ENCODE measurements at places on chromosomes 6 and 20. TPM values are rescaled to one million over a fixed set of nuclear protein-coding genes. Genes with fewer than 3 reads are reported as not detected.
A peak's percentile ranks its signal among the peaks of the same experiment; 100 is the strongest.

GRCh38 chr6:109059571-109060021, 35.0 kb downstream of the SESN1 start:
- H3K36me3 ChIP-seq = no peaks in the 10 kb centered on the region
- peak overlapping the region; percentile 51 for H3K27ac ChIP-seq
- H3K4me3 ChIP-seq = no peak overlapping the region
- DNase-seq = no peak

GRCh38 chr6:83844170-83844569, 9.0 kb upstream of the RIPPLY2 start:
- H3K27ac ChIP-seq = no peak overlapping the region
- H3K4me1 ChIP-seq = no peaks in the 10 kb centered on the region
- no peak for DNase-seq
- no peaks in the 10 kb centered on the region for H3K36me3 ChIP-seq
- H3K27me3 ChIP-seq = no peaks in the 10 kb centered on the region
- no peak overlapping the region for H3K4me3 ChIP-seq

- H3K4me1 ChIP-seq = no peaks in the 10 kb centered on the region
- H3K27ac ChIP-seq = no peak overlapping the region
- no peaks in the 10 kb centered on the region for H3K36me3 ChIP-seq
- no peak overlapping the region for H3K4me3 ChIP-seq
These were observed 260.3 kb upstream of the RNF24 start for GRCh38 chr20:4275581-4276088.

- H3K27me3 ChIP-seq = no peaks in the 10 kb centered on the region
- H3K4me3 ChIP-seq = no peak overlapping the region
- H3K36me3 ChIP-seq = no peaks in the 10 kb centered on the region
- H3K4me1 ChIP-seq = peaks cover 17% of the 10 kb centered on the region
These were observed 15.3 kb downstream of the GFOD1 start for GRCh38 chr6:13472099-13472498.

GRCh38 chr6:165325609-165326008, 16.2 kb upstream of the C6orf118 start:
- no peak for DNase-seq
- no peak overlapping the region for H3K27ac ChIP-seq
- no peaks in the 10 kb centered on the region for H3K36me3 ChIP-seq
- H3K27me3 ChIP-seq = no peaks in the 10 kb centered on the region
- no peaks in the 10 kb centered on the region for H3K4me1 ChIP-seq

DNA sequence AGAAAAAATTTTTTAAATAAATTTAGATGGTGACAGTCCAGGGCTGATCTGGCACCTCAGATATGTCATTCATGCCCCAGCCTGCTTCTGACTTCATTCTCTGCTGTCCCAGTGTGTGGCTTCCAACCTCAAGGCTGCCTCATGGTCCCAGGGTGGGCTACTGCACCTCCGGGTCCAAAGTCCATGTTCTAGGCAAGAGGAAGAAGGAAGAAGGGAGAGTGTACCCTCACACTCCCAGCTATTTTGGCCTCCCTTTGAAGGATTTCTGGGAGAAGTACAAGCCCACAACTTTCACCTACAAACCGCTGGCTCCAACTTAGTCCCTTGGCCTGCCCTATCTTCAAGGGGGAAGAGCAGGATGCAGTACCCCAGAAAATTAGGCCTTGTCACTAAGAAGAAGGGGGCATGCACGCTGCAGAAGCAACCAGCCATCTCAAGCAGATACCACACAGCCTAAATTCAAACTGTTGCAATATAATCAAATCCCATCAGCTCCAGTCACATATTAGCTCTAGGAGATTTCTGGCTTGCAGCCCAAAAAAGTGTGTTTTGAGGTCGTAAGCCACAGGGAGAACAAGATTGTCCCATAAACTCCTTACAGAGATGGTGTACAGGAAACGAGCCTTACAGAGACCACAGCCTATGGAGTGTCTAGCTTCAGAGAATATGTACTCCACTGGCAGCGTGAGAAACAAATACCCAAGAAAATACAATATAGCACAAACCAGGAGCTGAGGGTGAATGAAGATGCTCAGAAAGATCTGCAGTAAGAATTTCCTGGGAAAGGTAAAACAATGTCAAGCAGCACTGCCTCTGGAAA, 906 bp upstream of the BTN3A2 start:
- no peaks in the 10 kb centered on the region for H3K36me3 ChIP-seq
- H3K27me3 ChIP-seq = no peaks in the 10 kb centered on the region
- peak overlapping the region; percentile 90 for H3K27ac ChIP-seq
- DNase-seq = no peak
- peak overlapping the region; percentile 61 for H3K4me3 ChIP-seq
- H3K4me1 ChIP-seq = peaks cover 12% of the 10 kb centered on the region

GRCh38 chr6:42010185-42010891, 40.0 kb upstream of the TAF8 start:
- H3K36me3 ChIP-seq = no peaks in the 10 kb centered on the region
- no peak overlapping the region for H3K4me3 ChIP-seq
- DNase-seq = peak; percentile 45
- H3K4me1 ChIP-seq = peaks cover 44% of the 10 kb centered on the region

TNF gene
- total RNA-seq = 2.4 TPM

DNA sequence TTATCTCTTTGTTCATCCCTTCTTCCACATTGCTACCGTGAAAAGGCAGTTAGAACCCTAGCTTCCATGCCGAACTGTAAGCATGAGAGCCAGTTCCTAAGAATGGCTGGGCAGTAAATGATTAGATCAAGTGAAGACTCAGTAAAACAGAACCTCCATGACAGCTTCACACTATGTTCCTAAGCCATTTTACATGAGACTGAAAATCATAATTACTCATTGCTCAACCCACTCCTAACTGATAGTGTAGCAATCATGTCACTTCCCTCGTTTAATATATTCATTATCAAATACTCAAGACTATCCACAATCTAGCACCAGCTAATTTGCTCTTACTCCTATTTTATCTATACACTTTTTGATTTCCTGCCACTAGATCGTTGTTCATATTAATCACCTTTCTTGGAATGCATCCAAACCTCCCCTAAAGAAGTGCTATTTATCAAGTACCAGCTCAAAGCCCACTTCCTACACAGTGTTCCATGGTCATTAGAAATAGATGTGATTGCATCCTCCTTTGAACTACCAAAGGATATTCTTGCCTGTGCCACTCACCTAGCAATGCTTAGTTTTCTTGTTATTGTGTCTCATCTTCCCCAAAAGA, 6.0 kb downstream of the TMEM30A start:
- peaks cover 67% of the 10 kb centered on the region for H3K4me1 ChIP-seq
- no peak for DNase-seq
- no peaks in the 10 kb centered on the region for H3K27me3 ChIP-seq
- no peak overlapping the region for H3K27ac ChIP-seq

ARFGEF3 gene
- 27.2 TPM for total RNA-seq

SLC17A3 gene
- not detected for total RNA-seq

DNA sequence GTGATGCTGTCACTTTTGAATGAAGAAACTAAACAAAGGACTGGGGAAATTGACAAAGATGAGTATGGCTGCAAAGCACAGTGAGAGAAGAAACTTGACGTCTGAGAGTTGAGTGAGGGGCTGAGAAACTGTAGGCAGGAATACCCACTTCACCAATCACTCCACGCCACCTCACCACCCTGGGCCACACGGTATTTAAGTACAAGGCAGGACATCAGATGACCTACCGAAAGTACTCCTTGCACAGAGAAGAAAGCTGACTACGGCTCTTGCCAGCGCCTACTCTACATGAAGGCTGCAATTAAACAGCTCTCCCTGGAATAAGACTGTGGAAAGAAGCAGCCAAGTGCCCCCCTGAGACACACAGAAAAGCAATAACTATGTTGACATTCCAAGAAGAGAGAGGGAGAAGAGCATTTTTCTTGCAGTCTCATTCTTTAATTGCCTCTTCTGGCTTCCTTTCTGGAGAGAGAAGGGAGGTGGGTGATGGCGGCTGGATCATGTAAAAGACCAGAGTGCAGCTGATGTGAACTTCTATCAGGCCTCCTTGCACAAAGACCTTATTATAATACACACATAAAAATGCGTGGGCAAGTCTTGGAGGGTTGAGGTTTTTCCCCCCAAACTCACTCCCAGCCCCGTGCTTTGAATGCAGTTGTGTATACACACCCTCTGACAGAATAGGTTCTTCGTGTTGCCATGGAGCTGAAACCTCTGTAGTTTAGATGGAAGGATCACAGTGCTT, 44.6 kb downstream of the HIVEP2 start:
- H3K27ac ChIP-seq = no peak overlapping the region
- no peaks in the 10 kb centered on the region for H3K36me3 ChIP-seq
- peaks cover 10% of the 10 kb centered on the region for H3K4me1 ChIP-seq
- no peak for DNase-seq

GRCh38 chr6:10412461-10413261, 2.2 kb downstream of the TFAP2A start:
- H3K4me3 ChIP-seq = peak overlapping the region; percentile 72
- H3K27ac ChIP-seq = peak overlapping the region; percentile 36
- DNase-seq = peak; percentile 77
- H3K36me3 ChIP-seq = no peaks in the 10 kb centered on the region

DNA sequence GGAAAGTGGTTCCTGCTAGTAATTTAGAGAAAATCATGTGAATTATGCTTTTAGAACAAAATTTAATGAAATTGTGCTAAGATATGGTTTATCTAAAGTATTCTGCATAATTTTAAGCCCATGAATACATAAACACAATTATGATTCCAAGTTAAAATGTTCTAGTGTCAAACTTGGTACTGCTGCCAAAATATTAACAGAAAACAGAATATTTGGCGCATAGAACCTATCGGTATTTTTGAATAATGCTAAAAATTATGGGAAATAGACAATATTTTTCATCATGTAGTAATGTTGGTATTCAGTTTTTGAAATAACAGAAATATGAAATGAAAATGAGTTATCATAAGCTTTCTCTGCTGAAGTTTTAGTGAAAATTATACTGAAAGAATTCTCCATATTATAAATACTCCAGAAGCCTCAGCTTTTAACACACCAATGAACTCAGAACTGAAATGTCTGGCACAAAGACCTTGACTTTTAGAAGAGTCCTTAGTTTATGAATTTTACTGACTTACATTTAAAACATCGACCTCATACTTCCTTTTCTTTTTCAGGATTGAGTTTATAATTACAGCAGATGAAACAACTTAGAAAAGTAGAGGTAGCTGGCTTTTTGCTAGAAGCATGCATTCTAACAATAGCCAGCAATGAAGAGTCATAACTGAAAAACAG, 1192.3 kb upstream of the GJE1 start:
- no peak for DNase-seq
- no peaks in the 10 kb centered on the region for H3K27me3 ChIP-seq
- H3K4me3 ChIP-seq = no peak overlapping the region
- no peaks in the 10 kb centered on the region for H3K36me3 ChIP-seq

DNA sequence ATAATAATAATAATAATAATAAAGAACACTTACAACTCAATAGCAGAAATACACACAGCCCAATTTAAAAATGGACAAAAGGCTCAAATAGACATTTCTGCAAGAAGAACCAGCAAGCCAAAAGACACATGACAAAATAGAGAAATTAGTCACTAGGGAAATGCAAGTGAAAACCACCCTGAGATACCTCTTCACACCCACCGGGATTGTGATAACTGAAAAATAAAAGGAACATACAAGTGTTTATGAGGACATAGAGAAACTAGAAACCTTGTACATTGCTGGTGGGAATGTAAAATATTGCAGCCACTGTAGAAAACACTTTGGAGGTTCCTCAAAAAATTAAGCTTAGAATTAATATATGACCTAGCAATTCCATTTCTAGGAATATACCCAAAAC, 59.2 kb downstream of the ZDHHC14 start:
- DNase-seq = no peak
- H3K27me3 ChIP-seq = no peaks in the 10 kb centered on the region
- H3K36me3 ChIP-seq = no peaks in the 10 kb centered on the region
- H3K4me1 ChIP-seq = peaks cover 7% of the 10 kb centered on the region
- no peak overlapping the region for H3K4me3 ChIP-seq

PNPLA1 gene
- 0.35 TPM for total RNA-seq

FILIP1 gene
- 21.6 TPM for total RNA-seq

DNA sequence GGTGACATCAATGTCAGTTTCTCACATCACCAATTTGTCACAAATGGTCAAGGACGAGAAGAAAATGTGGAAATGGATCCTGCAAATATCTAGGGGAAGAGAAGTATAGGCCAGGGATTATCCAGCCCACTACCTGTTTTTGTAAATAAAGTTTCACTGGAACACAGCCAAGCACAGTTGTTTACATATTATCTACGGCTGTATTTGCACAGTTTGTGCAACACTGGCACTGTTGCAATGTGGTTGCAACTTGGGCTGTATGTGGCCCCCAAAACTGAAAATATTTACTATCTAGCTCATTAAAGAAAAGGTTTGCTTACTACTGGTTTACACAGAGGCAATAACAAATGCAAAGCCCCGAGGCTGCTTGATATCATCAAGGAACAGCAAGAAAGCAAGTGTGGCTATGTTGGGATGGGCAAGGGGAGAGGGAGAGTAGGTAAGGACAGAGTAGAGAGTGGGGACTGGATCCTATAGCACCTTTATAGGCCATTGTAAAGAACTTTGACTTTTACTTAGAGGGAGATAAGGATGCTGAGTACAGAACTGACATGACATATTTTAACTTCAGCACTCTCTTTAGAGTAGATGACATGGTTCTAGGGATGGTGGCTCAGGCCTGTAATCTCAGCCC, 11.8 kb upstream of the STXBP5 start:
- DNase-seq = no peak
- no peaks in the 10 kb centered on the region for H3K36me3 ChIP-seq
- H3K27ac ChIP-seq = no peak overlapping the region
- no peaks in the 10 kb centered on the region for H3K27me3 ChIP-seq

SLC22A7 gene
- not detected for total RNA-seq

ANGPT4 gene
- 0.81 TPM for total RNA-seq
